CD4-positive, alpha-beta T cell treated with Interleukin-4 for 1 hour (primary cell): ENCODE measurements at places on chromosomes 1 and 21.

DNA sequence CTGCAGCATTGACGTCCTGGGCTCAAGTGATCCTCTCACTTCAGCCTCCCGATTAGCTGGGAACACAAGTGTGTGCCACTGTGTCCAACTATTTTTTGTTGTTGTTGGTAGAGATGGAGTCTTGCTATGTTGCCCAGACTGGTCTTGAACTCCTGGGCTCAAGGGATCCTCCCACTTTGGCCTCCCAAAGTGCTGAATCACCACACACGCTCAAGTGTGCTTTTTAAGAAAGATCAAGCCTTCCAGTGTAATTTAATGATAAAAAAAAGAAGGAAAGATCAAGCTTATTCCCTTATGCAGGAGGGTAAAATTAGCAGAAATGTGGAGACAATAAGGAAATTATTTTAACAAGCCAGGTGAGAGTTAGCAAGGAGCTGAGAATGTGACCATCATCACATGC, 61.1 kb upstream of the SERBP1 start:
- no peak for DNase-seq

GRCh38 chr1:203478986-203479385, 3.4 kb downstream of the PRELP start:
- DNase-seq: no peak

DNA sequence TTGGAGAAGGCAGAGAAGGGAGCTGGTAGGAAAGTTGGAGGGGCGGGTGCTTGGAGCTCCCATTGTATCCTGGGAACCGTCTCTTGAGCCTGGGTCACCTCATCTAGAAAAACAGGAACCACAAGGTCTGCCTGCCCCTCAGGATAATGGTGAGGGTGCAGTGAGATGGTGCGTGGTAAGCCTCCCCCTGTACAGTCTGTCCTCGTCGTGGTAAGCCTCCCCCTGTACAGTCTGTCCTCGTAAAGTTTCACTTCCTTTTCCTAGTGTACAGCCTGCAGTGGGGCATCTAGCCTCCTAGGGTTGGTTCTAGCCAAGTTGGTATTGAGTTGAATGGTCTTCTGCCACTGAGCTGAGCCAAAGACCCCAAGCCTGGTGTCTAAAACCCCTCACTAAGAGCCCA, 66.5 kb upstream of the IGSF21 start:
- DNase-seq: no peak

- DNase-seq: no peak
These were observed 2.6 kb downstream of the SYPL2 start for GRCh38 chr1:109468903-109469302.

DNA sequence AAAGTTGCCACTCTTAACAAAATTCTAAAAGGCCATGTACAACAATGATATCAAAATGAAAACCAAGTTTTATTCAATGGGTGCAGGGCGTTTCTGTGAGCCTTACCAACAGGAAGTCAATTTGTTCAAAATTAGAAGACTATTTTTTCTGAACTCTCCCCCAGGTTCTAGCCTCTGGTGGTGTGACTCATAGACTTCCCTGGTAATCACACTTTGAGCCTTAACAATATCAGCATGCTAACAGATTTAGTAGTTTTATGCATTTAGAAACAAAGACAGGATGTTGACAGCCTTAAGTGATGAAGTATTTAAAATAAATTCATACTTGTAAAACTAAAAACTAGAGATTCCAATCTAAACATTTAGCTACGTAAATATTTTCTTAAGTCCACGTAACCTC, 88.4 kb downstream of the LRRC8C start:
- peak; percentile 85 for DNase-seq

GRCh38 chr1:92515796-92516201, 29.1 kb upstream of the GFI1 start:
- no peak for DNase-seq

DNA sequence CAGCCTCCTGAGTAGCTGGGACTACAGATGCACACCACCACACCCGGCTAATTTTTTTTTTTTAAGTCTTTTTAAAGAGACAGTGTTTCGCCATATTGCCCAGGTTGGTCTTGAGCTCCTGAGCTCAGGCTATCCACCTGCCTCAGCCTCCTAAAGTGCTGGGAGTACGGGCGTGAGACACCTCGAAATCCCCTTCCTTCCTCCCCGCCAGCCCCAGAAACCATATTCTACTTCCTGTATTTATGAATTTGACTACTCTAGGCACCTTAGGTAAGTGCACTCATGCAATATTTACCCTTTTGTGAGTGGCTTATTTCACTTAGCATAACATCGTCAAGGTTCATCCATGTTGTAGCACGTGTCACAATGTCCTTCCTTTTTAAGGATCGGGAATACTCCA, 6.9 kb upstream of the LRP8 start:
- DNase-seq: peak; percentile 12

GRCh38 chr1:12170263-12170671, 3.5 kb downstream of the TNFRSF1B start:
- DNase-seq: no peak

DNA sequence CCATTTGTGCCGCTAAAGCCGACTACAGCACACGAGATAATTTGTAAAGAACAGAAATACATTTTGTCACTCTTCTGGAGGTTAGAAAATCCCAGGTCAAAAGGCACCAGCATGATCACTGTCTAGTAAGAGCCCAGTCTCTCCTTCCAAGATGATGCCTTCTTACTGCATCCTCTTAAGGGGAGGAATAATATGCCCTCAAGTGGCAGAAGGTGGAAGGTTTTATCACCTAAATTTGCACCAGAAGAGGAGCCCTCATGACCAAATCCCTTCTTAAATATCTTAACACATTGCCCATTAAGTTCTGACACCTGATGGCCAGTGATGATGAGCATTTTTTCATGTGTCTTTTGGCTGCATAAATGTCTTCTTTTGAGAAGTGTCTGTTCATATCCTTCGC, 326.7 kb upstream of the RGS18 start:
- DNase-seq: no peak

GRCh38 chr1:7331926-7332535, 439.1 kb upstream of the VAMP3 start:
- DNase-seq: no peak

DNA sequence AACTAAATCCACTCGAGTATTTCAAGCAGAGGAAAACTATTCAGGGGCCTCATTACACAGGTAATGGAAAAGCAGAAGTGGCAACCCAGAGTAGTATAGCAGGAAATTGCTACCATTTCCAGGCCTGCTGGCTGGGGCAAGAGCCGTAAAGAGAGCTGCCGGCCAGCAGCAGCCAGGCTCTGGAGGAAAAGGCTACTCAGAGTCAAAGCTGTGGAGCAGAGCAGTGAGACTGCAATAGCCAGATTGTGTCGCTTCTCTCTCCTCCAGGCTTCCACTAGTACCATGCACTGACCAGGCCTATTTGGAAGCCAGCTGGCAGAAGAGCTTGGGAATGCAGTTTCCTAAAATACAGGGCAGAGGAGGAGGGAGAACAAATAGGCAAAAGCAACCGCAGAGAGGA, 155.5 kb downstream of the OMA1 start:
- no peak for DNase-seq

DNA sequence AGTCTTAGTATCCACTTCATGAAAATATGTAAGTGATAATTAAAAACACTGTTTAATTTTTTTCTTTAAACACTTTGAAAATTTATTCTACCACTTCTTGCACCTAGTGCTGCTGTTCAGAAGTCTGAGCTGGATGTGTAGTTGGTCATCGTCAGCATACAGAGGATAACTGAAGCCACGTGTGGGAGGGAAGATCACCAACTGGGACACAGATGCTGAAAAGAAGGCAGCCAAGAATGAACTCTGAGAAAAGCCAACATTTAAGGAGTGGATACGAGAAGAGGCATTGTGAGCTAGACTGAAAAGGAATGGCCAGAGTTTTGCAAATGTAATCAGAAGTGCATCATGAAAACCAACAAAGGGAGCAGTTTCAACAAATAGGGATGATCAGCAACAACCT, 24.6 kb upstream of the CLCA4 start:
- no peak for DNase-seq

- DNase-seq: no peak
These were observed 48.6 kb upstream of the COL11A1 start for GRCh38 chr1:103156966-103157365.

- no peak for DNase-seq
These were observed 9.9 kb upstream of the QSOX1 start for GRCh38 chr1:180144659-180145357.

- no peak for DNase-seq
These were observed 218.0 kb downstream of the ZP4 start for GRCh38 chr1:237672748-237673147.

GRCh38 chr1:96130432-96130831, 591.2 kb upstream of the PTBP2 start:
- no peak for DNase-seq

- DNase-seq: no peak
These were observed 100.2 kb downstream of the DPYD start for GRCh38 chr1:97820470-97821188.

- DNase-seq: no peak
These were observed 92.0 kb upstream of the KIF26B start for GRCh38 chr1:245062741-245063305.

DNA sequence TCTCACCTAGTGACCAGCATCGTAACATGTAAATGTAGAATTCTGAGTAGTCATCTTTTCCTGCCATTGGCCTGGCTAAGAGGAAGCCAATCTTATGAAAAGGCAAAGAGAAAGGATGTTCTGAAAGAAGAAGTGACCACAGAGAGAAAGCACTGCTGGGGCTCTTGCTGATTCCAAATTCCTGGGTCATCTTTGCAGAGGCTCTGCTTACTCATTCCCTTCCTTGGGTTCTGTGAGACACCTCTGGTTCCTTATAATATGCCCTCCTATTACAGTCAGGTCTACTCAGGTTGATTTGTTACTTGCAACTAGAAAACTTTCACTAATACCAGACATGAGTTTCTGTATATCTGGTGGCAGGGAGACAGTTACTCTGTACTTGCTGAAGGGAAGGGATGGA, 198.8 kb upstream of the C8B start:
- no peak for DNase-seq

- DNase-seq: peak; percentile 41
These were observed 177.7 kb downstream of the ADSS2 start for GRCh38 chr1:244273845-244274619.

DNA sequence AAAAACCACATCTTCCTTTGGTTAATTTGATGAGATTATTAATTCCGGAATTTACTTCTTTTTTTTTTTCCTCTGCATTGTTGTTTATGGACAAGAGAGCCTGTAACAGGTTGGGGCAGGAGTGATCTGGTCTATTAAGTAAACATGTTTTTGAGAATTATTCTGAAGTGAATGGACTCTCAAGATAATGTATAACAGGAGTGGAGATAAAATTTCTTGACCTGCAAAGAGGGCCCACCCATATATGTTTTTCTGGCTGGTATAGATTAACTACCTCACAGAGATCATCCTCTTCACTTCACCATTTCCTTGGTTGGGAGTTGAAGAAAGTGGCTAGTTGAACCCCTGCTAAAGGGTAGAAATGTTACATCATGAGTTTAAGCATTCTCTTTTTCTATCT, 10.7 kb downstream of the DDI2 start:
- no peak for DNase-seq

DNA sequence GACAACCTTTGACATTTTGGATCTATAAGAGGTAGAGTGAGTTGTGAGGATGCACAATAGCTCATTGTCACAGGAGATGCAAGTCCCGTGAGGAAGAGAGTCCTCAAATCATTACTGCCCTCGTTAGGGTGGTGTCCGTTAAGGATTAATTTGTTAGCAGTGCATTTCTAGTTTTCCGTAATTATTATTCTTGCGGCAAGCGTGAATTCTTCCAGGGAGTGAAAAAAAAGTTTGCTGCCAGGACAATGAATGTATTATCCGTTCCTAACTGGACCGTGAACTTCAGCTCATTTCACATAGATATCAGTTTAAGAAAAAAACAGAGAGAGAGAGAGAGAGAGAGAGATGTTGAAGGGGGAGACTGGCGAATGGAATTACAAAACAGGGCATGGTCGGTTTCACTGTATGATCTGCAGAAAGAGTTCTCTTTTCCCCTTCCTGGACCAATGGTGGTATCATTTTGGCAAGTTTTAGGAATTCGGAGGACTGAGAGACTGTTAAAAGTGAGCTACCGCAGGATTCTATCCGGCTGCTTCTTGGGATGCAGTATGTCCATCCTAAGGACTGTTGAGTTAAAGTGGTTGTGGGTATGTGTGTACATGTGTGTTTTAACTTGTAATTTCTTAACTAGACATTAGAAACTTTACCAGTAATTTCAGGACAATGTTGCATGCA, 216.0 kb upstream of the NFIA start:
- DNase-seq: no peak

DNA sequence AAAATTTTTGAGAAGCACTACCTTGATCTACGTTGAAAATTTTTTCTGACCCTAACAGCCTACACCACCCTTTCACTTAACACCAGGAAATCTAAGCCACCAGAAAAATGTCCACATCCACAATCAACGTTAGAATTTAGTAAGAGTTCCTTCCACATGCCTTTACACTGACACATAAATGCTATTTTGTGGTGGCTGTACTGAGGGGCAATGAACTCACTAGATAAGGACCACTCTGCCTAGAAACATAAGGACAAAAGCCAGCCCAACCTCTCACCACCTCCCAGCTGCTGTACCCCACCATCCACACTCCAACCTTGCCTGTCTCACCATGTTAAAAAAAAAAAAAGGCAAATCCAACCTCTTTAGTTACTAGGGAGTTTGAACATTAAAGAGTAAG, 29.8 kb downstream of the PARP1 start:
- DNase-seq: no peak

- DNase-seq: no peak
These were observed 12.0 kb downstream of the HMGB4 start for GRCh38 chr1:33875862-33876261.

DNA sequence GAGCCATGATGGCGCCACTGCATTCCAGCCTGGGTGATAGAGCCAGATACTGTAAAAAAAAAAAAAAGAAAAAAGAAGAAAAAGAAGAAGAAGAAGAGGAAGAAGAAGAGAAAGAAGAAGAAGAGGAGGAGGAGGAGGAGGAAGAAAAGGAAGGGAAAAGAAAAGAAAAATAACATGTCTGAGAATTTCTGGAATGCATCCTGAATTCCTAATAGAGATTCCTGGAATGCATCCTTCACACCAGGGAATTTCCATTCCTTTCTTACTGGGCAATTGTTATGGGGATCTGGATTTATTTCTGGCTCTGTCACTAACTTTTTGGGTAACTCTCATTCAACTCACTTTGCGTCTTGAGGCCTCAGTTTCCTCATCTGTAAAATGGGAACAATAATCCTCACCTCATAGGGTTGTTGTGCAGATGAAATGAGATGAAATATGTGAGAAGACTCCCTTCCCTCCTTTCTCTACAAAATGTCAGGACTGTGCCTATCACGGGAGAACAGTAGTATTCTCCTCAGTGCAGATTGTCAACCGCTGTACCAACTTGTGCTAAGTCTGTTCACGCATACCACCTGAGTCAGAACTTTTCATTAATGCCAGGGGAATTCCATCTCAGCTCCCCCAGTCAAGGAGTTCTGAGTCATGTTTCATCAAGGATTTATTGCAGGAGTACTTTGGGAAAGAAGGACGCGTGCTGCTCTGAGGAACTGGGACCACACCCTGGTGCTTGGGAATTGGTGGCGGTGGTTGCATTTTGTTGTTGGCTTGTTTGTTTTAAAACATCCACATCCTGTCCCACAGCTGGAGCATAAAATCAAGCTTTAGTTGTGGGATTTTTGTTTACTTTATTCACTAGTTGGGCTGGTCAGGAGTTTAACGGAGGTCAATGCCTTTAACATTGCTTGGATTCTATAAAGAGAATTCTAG, 42.4 kb upstream of the ROR1 start:
- DNase-seq: no peak

- DNase-seq: no peak
These were observed 30.2 kb downstream of the AK4 start for GRCh38 chr1:65178235-65178634.

- no peak for DNase-seq
These were observed 298.7 kb upstream of the ESRRG start for GRCh38 chr1:217021956-217022355.
